ENCODE measurements at places on chromosomes 11 and 22.

DNA sequence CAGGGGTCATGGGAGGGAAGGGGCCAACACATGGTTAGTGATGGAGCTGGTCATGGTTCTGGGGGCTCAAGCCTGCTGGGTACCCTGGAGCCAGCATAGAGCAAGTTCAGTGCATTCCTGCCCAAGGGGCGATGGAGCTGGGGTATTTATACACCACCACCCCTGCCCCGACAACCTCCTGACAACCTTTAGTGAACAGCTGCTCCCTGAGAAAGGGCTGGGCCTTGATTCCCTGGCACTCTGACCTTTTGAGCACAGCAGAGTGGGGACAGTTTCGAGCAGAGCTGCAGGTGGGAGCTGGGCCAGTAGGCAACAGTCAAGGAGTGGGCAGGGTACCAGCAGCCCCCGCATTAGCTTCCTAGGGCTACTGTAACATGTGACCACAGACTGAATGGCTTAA is 6.0 kb downstream of the PARVG start:
- DNase-seq, result no peak

DNA sequence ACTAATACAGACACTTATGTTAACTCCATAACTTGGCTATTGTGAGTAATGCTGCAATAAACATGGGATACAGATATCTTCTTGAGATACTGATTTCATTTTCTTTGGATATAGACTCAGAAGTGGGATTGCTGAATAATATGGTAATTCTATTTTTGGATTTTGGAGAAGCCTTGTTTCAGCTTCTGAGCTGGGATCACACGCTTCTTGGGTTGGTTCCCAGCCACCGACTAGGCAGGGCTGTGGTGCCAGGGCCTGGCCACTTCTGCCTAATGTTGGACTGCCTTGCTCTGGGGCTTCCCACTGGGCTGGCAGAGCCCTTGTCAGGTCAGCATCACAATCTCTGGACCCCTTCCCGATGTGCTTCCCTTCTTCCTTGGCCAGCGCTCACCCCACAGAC is 14.0 kb upstream of the MCHR1 start:
- DNase-seq, result no peak

DNA sequence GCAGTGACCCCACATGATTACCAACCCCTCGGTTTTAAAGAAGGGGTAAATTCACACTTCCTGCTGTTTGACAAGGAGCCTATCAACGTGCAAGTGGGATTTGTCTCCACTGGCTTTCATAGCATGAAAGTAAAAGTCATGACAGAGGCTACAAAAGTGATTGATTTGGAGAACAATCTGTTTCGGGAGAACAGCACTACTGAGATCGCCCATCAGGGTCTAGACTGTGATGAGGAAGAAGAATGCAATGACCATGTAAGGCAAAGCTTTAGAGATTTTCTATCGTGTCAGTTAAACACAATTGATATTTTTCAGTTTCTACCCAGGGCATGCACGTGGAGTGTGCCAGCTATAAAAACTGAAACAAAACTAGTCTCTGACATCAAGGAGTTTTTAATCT is 41.7 kb downstream of the HORMAD2 start:
- DNase-seq, result no peak

- no peak for DNase-seq
Observed at GRCh38 chr22:42179616-42180015, 49.0 kb upstream of the CYP2D6 start.

DNA sequence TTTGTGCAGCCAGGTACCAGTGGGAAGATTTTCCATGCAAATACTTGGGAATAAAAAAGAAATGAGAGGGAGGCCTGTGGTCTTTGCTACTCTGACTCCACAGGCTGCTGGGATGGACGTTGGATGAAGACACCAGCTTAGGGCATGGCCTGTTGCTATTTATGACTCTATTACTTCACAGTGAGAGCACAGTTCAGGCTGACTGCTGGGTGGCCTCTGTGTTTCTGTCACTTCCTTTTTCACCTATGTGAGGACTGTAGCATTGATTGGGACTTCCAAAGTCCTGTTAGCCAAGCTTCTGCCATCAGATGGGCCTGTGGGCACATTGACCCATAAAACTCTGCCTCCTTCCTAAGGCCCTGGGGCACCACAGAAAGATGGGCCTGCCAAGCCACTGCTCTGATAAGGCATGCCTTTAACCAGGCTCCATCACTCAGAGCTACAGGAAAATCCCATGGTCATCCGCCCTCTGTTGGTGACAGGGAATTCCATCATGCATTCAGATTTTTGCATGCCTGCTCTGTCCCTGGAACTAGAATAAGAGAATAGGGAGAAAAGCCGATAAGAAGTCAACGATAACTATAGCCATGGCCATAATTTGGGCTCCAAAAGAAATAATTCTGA is 64.6 kb downstream of the KCNJ1 start:
- DNase-seq, result no peak

- peak; percentile 15 for DNase-seq
Observed at GRCh38 chr22:27801202-27801615, 347 bp downstream of the MN1 start.

DNA sequence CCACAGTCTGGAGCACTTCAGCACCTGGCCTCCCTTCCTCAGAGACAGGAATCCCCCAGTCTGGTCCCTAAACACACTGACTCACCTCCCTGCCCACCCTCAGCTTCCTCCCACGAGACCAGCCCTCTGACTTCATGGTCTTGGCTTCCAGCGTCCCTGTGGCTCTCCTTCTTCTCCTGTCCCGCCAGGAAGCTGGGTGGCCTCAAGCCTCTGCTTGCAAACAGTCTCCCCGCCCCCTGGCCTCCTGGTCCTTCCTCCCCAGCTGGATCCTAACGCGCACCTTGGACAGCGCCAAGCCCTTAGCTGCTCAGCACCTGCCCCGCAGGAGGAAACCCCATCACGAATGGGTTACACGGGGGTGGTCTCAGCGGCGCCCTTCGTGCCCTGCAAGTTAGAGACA is 4.5 kb downstream of the NCF4 start:
- no peak for DNase-seq

- DNase-seq, result no peak
Observed at GRCh38 chr11:48270621-48271020, 7.0 kb downstream of the OR4X1 start.

GRCh38 chr11:2890466-2891294 is 5.1 kb upstream of the CDKN1C start:
- no peak for DNase-seq

DNA sequence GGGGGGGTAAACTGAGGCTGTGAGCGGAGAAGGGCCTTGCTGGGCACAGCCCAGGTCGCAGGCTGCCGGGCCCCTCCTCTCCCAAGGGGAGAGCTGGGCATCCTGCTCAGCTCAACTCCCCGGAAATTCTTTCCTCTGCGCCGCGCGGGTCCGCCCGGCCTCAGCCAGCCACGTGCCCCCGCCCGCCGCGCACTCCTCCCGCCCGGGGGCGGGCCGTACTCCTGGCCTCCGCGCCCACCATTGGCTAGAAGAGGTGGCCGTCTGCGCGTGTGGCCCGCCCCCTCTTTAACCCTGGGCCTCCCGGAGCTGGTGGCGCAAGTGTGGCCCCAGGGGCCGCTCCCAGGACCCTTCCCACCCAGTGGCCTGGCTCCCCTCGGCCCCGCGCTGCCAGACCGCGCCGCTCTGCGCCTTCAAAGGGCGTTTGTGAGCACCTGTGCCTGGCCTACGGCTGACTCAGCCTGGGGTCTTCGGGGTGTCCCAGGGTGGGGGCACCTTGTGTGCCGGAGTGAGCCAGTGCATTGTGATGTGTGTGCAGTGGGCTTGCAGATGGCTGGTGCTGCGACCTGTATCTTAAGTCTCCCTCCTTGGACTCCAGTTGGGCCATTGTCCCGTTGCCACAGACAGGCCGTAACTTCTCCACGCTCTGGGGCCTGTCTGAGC is 2.0 kb downstream of the MRGPRF start:
- DNase-seq, result peak; percentile 37

DNA sequence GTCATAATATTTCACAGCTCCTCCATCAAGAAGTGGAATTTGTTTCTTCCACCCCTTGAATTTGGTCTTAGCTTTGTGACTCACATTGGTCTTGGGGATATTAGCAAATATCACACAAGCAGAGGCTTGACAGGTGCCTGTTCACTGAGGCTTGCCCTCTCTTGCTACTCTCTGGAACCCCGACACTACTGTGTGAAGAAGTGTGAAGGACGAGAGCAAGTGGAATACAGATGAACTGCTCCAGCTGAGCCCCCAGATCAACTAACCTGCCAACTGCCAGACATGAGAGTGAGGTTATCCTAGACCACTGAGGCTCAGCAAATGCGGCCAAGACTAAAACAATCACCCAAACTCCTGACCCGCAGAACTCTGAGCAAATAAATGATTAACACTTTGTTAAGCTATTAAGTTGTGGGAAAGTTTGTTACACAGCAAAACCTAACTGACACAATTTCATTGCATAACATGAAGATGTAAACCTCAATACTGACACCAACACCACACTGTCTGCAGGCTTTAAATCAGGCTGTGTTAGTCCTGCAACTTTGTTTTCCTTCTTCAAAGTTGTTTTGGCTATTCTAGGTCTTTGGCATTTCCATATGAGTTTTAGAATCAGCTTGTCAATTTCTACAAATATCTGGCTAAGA is 142.5 kb downstream of the APOL5 start:
- DNase-seq, result no peak

GRCh38 chr11:66311470-66311964 is 5.3 kb downstream of the CD248 start:
- no peak for DNase-seq

- peak; percentile 66 for DNase-seq
Observed at GRCh38 chr22:44080936-44081861, 57.1 kb downstream of the PARVB start.

- no peak for DNase-seq
Observed at GRCh38 chr11:7592711-7593110, 78.9 kb downstream of the PPFIBP2 start.

DNA sequence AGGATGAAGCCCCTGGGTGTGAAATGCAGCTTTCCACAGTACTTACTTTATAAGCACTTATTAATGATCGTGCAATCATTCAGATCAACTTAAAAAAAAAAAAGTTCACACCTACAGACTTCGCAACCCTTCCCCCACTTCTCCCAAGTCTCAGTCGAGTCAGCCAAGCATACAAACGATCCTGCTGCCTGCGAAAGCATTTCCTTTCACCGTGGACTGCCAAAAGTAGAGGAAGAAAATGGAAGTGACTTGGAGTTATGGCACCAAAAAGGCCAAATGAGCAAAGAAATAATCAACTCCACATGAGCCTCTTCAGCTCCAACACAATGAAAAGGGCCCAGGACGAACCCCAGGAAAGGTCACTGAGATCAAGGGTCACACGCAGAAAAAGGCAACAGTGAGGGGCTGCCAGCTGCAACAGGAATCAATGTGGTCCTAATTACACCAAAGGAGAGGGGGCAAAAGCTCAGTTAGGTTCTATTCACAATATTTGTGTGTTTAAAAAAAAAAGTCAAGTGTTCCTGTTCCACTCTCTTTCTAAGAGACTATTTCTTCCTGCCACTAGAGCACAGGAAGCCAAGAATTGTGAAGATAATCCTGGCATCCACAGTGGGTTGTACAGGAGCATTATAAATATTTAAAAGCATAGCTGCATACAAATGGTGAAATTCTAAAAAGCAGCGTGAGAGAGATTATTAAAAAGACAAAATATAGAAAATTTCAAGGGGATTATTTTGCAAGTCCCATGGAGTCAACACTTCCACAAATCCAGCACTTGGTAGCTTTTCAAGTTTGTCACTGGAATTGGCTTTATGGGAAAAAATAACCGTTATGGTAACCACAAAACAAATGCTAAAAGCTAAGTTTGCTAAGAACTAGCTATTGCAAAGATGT is 28.4 kb downstream of the CDON start:
- no peak for DNase-seq

- no peak for DNase-seq
Observed at GRCh38 chr11:14314127-14314526, 44.9 kb downstream of the RRAS2 start.

- no peak for DNase-seq
Observed at GRCh38 chr11:111726301-111726713, 39.9 kb downstream of the PPP2R1B start.

GRCh38 chr11:114773541-114774338 is 95.4 kb downstream of the NXPE2 start:
- no peak for DNase-seq

DNA sequence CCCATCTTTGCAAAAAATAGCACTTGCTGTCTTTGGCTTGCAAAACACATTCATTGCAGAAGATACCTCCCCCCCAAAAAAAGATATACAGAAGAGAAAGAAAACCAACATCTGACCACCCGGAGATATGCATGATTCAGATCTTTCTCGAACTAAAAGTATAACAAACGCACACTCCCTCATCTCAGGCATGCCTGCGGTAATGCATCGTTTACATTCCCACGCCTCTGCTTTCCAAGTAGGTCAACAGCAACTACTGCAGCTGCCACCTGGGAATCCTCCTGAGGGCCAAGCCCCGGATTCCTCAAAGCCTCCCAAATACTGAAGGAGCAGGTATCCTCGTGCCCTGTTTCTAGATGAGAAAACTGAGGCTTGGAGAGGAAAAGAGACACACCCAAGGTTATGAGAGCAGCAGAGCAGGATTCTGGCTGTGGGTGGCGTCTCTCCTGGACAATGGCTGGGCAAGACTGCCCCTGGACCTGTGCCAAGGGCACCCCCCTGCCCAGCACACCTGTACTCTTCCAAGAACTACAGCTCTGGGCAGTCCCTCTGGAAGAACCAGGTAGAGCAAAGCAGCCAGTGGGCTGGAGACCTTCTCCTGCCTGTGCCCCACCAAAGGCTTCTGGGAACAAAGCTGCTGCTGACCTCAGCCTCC is 38.1 kb downstream of the NUP50 start:
- no peak for DNase-seq
